ENCODE measurements at places on chromosomes 16 and 17. TPM values are rescaled to one million over a fixed set of nuclear protein-coding genes. Genes with fewer than 3 reads are reported as not detected.

DNA sequence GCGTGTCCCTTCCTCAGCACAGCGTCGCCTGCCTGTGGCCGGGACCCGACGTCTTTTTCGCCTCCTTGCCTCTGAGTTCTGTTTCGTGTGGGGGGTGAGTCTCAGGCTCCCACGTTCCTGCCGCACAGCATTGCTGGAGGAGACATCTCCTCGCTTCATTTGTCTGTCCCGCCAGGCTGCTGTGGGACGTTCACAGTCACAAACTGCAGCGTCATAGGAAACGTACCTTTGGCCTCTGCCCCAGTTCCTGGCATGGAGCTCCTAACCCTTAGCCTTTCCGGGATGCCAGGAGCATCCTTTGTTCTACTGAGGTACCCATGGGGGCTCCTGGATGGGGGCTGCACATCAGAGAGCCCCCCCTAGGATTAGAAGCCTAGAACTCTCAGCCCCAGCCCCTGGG lies 18.2 kb upstream of the CBFA2T3 start:
- no peak for DNase-seq

DNA sequence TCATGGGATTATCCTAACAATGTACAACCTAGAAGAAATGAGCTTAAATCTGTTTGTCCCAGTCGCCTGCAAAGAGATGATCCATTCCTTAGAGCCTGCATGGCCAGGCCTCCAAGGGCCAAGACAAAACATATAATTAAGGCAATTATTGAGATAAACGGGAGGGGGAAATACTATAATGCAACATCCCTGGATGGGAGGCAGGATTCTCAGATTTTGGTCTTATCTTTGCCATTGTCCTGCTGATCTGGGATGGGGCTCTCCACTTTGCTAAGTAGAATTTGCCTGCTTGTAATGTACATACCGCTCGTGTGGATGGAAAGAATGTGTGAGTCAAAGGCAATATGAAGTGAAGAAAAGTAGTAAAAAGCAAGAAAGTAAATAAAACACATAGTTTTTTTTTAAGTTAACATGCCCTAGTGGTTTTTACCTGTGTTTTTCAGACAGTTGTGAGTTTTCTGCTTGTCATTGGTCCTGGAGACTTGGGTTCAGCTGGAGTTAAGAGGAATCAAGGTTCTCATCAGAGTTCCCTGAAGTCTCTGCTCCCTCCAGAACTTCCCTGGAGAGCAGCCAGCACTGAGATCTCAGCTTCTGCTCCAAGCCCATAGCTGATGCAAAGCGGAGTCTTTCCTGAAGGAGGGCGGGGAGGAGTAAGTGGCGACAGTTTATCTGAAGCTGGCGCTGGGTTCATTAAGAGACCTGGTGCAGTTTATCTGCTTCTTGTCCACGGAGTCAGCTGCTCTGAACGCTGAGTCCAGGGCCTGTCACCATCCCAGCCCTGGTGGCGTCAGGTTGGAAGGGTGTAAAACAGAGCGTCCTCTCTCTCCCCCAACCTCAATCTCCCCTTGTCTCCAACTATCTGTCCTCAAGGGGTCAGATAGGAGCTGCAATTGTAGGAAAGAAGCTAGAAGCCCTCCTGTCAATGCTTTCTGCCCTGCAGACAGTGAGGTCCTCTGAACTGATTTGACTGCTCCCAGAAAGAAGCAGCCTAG lies 30.1 kb downstream of the HOXB1 start:
- DNase-seq, result no peak

ABCA6 gene
- 0.14 TPM for total RNA-seq

DNA sequence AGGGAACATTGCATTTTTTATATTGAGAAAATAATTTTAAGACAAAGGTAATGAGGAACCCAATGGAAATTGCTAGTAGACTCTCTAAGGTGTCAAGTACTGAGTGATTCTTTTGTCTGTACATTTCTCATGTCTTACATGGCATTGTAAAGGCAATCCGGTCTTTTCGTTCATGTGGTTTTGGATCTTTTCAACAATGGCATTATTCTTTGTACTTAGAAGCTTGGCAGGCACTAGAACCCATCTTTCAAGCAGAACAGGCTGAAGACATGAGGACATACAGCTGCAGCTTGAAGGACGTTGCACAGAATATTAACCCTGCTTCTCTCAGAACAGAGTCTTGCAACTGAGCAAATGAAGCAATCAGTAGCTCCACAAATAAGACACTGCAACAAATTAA lies 231.5 kb upstream of the ZFHX3 start:
- no peak for DNase-seq

GRCh38 chr17:77325577-77326075 lies 184.9 kb downstream of the SEC14L1 start:
- no peak for DNase-seq

- no peak for DNase-seq
Observed at GRCh38 chr17:31548709-31549108, 157.2 kb downstream of the RAB11FIP4 start.

MYL11 gene
- total RNA-seq, result not detected

DNAJC7 gene
- total RNA-seq, result 68.0 TPM

DNA sequence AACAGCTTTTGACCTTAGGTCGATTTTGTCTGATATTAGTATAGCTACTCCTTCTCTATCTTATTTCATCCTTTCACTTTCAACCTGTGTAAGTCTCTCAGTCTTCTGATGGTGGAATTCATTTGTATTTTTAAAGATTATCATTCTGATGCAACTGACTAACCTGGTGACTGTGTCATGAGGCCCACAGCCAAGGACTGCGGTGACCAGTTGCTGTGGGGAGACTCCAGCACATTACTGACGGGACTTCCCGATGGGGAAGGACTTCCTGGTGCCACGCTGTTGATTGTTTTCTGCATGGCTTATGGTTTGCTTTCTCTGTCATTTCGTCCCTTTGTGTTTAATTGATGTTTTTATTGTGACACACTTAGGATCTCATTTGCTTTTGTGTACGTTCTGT lies 34.2 kb downstream of the RMI2 start:
- no peak for DNase-seq

- no peak for DNase-seq
Observed at GRCh38 chr16:642189-643049, 791 bp downstream of the MCRIP2 start.

DNA sequence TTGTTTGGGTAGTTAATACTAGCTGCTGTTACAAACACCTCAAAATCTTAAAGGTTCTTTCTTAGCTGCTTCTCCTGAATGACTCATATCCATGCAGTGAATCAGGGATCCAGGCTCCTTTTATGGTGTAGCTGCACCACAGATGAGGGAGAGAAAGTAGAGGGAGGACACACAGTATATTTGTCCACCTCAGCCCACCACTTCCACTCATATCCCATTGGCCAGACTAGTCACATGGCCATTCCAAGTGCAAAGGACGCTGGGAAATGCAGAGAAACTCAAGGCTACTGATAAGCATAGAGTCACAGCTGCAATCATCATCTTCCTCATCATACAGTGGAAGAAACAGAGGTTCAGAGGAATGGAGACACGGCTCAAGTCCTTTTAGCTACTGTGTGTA lies 63.8 kb downstream of the GSG1L start:
- DNase-seq, result no peak

GRCh38 chr17:44171931-44172455 lies 1.5 kb downstream of the ASB16 start:
- DNase-seq, result no peak

DNA sequence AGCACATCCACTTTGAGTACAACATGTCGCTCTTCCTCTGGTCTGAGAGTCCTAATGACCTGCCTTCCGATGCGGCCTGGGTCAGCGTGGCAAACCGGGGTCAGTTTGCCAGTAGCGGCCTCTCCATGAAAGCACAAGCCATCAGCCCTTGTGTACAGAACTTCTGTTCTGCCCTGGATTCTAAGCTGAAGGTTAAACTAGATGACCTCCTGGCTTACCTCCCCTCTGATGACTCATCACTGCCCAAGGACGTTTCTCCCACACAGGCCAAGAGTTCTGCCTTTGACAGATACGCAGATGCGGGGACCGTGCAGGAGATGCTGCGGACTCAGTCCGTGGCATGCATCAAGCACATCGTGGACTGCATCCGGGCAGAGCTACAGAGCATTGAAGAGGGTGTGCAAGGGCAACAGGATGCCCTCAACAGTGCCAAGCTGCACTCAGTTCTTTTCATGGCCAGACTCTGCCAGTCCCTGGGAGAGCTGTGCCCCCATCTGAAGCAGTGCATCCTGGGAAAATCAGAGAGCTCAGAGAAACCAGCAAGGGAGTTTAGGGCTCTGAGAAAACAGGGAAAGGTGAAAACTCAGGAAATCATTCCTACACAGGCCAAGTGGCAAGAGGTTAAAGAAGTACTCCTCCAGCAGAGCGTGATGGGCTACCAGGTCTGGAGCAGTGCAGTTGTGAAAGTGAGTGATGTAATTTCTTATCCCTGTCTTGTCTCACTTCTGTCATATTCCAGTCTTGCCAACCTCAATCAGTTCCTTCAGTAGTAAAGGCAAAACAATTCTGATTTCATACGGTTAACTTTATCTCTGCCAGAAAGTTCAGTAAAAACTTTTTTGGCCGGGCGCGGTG lies 8.6 kb downstream of the COG1 start:
- no peak for DNase-seq

LDHD gene
- 0.55 TPM for total RNA-seq

DNA sequence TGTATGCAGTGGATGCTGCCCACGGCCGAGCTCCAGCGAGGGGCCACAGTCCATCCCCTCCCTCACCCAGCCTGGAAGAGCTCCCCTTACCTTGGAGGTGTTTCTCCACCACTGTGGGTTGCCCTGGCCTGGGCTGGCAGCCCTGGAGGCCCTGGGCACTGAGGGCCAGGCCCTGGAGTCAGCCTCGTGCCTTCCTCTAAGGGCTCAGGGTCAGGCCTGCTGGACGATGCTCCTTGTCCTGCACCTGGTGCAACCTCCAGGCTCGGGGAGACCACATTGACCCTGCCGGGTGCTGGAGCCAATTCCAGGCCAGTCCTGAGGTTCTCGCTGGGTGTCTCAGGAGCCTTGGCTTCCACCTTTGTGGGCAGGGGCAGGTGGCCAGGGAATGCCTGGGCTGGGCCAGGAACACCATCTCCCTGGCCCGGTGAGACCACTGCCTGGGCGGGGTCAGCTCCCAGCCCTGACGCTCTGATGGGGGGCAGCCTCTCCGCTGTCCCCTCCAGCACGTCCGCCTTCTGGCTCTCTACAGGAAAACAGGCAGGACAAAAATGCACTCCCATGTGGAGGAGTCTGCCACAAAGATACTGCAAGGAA lies 10.4 kb downstream of the MYLK3 start:
- no peak for DNase-seq

HBA1 gene
- total RNA-seq, result not detected

GRCh38 chr16:84449156-84450140 lies 55.0 kb downstream of the MEAK7 start:
- DNase-seq, result no peak

SAMD14 gene
- 14.7 TPM for total RNA-seq

GRCh38 chr17:65183736-65184135 lies 46.6 kb downstream of the RGS9 start:
- peak; percentile 60 for DNase-seq

DNA sequence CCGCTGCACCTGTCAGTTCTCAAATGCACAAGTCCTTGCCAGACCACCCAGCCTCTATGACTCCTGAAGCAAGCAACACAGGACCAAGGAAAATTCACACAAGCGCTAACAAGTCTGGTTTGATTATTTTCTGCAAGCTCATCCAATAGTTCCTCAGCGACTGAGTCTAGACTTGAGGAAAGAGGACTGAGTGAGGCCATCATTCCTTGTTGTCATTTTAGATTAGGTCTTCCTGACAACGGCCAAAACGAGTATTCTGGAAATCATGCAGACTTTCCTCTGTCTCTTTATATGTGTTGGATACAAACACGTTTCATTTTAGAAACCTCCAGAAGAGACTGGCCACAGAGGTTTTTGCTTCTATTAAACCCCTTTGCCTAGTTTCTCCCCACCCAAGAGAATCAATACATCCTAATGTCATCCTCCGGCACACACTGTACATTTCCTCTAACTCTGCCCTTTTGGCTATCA lies 561 bp downstream of the CCDC47 start:
- DNase-seq, result no peak

DNA sequence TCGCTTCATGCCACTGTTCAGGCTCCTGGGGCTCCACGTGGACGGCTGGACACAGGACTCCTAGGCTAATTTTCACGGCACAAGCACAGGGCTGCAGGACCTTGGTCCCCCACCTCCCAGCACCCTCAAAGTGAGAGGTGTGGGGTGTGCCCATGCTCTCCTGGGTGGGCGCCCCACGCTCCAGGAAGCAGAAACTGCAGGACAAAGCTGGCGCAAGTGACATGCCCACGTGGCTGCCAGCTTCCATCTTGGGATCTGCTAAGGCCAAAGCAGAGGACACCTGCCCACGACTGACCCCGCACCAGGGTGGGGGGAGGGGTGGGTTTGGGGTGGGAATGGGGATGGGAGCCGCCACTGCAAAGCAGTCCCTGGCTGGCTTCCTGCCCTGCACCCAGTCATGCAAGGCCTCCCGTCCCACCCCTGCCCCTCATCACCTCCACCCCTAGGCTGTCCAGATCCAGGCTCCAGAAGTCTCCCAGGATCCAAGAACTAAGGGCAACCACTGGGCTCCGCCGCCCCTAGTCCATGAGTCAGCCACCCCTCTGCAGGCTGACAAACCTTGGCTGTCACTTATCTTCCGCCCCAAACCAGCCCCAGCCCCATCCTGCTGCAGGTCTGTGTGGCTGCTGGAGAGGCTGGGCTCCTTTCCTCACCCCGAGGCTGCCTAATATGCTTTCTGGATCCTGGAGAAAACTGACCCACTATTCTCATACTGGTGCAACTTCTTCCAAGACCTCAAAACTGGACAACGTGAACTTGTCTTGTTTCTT lies 11.1 kb downstream of the USP6 start:
- DNase-seq, result no peak

CNGB1 gene
- not detected for total RNA-seq

- DNase-seq, result no peak
Observed at GRCh38 chr17:80220736-80221215, 549 bp downstream of the SLC26A11 start.

TNP2 gene
- total RNA-seq, result not detected

Data from kidney epithelial cell (primary cell).